ENCODE measurements at places on chromosomes 3 and 15. TPM values are rescaled to one million over a fixed set of nuclear protein-coding genes. Genes with fewer than 3 reads are reported as not detected.

Gene SLTM
- total RNA-seq: 102 TPM

- DNase-seq: no peak
These were observed 105.9 kb upstream of the HERC1 start for GRCh38 chr15:63939531-63940130.

Gene LRRC31
- not detected for total RNA-seq

Gene POU1F1
- not detected for total RNA-seq

All from bronchial epithelial cell (primary cell).